ENCODE measurements at places on chromosomes 2 and 18. TPM values are rescaled to one million over a fixed set of nuclear protein-coding genes. Genes with fewer than 3 reads are reported as not detected.
A peak's percentile ranks its signal among the peaks of the same experiment; 100 is the strongest.

The FOXD4L1 gene
- not detected for total RNA-seq

The TTN gene
- total RNA-seq = 8.3 TPM

The FEV gene
- not detected for total RNA-seq

The SRD5A2 gene
- 0.03 TPM for total RNA-seq

The SERPINB11 gene
- not detected for total RNA-seq

The FLACC1 gene
- 0.10 TPM for total RNA-seq

The SERPINB2 gene
- total RNA-seq = not detected

GRCh38 chr2:29219374-29219773 lies 104.2 kb downstream of the CLIP4 start:
- DNase-seq = no peak

GRCh38 chr2:190908532-190908931 lies 27.9 kb downstream of the GLS start:
- DNase-seq = no peak

- no peak for DNase-seq
Observed at GRCh38 chr2:183229386-183229785, 105.1 kb downstream of the NUP35 start.

DNA sequence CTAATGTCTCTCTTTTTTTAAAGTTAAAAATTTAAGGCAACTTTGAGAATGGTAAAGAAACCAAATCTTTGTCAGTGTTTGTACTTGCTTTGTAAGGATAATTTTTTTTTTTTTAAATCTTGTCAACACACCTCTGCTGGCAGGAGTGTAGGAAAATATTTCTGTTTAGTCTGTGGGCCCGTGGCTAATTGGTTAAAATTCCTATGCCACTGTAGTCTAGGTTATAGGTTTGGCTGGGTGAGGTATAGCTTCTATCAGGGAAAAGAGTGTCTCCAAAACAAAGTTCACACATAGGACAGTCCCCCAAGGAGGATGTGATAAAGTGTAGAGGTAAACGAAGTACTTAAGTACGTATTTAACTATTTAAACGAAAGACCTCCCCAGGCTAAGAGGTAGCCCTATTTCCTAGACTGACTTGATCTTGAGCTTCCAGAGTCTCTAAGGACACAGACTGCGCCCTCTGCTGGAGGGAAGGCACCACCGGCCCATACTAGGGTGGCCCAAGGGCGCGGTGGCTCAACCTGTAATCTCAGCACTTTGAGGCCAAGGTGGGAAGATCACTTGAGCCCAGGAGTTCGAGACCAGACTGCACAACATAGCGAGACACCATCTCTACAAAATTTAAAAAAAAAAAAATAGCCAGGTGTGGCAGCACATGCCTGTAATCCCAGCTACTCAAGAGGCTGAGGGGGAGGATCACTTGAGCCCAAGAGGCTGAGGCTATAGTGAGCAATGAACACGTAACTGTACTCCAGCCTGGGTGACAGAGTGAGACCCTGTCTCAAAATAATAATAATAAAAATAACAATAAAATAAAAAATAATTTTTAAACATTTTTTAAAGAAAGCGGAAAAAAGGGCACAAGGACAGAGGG lies 8.9 kb downstream of the TEX44 start:
- peak; percentile 97 for DNase-seq

GRCh38 chr2:172436889-172437288 lies 9.5 kb downstream of the ITGA6 start:
- DNase-seq = no peak

DNA sequence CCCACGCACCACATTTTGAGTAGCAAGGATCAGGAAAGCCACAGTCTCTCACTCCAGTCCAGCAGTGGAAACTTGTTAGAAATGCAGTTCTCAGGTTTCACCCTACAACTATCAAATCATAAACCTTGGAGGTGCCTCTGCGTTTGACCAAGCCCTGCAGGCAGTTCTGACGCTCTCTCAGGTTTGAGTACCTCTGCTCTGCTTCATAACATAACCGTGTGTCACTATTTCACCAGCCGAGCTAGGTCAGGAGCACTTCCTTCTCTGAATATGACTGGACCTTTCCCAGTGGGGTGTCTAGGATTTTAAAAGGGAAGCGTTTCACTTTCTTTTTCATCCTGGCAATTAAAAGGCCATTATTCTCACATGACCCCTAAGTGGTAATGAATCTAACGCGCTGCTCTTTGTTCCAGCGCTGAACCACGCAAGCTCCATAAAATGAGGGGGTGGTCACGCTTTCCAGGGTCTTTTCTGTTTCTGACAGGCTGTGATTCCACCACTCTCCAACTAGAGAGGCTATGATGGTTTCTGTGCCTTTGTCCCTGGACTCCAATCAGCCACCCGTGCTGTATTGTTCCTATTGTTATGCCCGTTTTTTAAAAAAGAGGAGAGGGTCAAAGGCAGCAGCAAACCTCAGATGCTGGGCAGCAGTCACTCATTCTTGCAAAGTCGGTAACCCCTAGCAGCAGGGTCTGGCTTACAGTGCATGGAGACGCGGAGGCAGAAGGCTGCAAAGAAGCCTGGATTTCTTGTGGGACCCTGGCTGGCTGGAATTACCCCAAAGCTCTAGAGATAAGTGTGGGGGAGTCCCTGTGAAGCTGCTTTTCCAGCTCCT lies 75.2 kb upstream of the CTNNA2 start:
- peak; percentile 39 for DNase-seq

DNA sequence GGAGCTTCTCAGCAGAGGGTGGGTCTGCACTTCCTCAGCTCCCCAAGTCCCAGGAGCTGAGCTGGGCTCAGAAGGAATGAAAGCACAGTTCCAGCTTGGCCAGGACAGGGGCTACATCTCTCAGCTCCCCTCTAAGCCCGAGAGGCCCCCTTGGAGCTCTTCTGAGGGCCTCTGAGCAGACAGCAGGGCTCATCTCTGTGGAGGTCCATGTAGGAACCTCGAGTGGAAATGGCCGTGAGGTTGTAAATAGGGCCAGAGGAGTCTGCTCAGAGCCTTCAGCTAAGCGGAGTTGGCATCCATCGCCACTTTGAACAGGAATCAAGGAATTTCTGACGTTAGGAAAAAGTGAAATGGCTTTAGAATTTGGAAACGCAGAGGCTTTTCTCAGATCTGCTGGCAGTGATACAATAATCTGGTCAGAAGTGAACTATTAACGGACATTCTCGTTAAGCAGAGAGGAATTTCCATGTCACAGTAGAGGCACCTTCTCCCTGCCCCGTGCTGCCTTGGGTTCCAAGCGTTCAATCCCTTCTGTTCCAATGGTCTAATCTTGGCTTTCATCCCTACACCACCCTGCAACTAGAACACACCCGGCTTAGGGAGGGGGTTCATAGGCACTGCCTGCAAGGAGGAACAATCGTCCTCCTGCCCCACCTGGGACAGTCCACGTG lies 213.9 kb downstream of the NDUFA10 start:
- no peak for DNase-seq

DNA sequence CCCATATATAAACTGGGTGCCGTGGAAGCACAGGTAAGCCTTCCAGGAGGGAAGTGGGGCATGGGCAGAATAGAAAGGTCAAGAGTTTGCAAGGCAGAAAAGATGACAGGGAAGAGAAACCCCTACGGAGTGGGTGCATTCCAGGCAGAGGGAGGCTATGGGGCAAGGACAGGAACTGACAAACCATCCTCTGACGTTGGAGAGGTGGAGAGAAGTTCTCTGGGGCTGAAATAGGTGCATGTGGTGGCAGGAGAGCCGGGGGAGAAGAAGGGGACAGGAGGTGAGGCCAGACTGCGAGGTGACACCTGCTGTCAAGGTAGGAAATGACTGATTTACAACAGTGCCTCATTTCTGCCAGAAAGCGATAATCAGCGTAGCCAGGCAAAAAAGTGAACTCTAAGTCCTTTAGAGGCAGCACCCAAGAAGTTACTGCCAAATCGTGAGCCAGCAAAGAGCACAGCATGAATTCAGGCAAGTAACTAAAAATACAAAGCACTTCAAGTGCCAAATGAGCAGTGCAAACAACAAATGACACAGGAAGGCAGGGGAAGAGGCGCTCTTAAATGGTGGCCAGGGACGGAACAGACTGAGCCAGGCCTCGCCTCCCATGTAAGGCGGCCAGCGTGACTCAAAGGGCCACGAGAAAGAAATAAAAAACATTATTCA lies 113.3 kb upstream of the ACVR1C start:
- DNase-seq = no peak

DNA sequence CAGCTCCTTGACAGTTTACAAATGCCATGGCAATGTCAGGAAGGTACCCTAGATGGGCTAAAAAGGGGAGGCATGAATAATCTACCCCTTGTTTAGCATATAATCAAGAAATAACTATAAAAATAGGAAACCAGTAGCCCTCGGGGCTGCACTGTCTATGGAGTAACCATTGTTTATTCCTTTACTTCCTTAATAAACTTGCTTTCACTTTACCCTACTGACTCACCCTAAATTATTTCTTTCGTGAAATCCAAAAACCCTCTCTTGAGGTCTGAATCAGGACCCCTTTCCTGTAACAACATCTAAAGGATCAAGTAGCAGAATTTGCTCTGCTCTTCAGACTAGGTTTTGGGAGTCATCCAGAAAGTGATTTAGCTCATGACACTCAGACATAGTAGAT lies 43.7 kb downstream of the CD8B2 start:
- no peak for DNase-seq
